ENCODE measurements at places on chromosomes 13 and 19. TPM values are rescaled to one million over a fixed set of nuclear protein-coding genes. Genes with fewer than 3 reads are reported as not detected.
A peak's percentile ranks its signal among the peaks of the same experiment; 100 is the strongest.

Gene HAUS5
- total RNA-seq: 45.8 TPM

Gene KPTN
- 10.1 TPM for total RNA-seq

Gene CGB3
- total RNA-seq: not detected

Gene ICAM5
- total RNA-seq: 3.8 TPM

Gene AZU1
- total RNA-seq: not detected

Gene SLC25A15
- 22.8 TPM for total RNA-seq

Gene PSG2
- total RNA-seq: not detected

DNA sequence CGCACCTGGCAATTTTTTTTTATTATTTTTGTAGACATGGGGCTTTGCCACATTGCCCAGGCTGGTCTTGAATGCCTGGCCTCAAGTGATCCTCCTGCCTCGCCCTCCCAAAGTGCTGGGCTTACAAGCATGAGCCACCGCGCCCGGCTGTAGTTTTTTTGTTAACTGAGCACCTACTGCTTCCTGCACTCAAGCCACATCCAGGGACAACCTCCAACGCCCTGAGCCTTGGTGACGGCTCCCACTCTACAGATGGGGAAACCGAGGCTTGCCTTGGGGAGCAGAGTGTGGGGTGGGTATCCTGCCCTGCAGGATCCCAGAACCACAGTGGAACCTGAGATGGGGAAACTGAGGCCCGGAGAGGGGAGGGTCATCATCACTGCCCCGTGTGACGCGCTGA is 3.0 kb downstream of the ELANE start:
- DNase-seq: no peak

DNA sequence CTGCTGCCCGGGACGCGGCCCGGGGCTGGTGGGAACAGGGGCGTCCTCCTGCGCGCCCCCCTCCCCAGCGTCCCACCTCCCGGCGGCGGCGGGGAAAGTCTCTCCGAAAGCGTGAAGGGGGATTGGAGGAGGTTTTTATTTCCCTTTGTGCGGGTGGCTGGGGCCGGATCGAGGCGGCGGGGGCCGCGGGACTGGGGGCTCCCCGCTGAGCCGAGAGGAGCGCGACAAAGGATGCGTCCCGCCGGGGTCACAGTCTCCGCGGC is 132 bp downstream of the SHD start:
- DNase-seq: no peak

- DNase-seq: no peak
Observed at GRCh38 chr19:2424686-2425621, 2.4 kb downstream of the TIMM13 start.

DNA sequence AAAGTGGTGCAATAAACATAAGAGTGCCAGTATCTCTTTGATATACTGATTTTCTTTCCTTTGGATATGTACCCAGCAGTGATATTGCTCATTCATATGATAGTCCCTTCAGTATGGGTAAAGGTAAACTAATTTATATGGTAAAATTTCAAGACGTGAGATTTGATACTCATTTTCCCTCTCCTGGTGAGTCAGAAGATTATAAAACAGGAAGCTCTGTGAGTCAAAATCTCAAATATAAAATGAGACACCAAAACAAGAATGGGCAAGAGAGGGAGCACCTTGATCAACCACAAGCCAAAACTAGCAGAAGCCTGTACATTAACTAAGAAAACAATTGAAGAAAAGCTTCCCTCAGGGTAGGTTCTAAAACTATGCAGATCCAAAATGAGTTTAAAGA is 216.3 kb downstream of the SLITRK6 start:
- no peak for DNase-seq

DNA sequence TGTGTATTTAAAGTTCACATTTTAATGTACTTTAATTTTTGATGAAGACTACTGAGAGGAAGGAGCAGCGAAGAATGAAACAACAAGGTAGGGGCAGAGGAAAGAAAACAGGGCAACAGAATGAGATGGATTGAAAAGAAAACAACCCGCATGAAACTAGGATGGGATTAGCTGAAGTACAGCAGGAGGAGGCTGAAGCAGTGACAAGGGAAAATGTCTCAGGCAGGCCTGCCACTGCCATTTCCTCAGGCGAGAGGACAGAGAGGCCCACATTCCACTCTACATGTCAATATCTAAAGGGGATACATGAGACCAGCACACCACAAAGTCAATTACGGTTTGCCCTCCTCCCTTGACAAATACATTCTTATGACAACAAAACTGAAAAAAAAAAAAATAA is 1703.2 kb downstream of the EFNB2 start:
- DNase-seq: no peak

DNA sequence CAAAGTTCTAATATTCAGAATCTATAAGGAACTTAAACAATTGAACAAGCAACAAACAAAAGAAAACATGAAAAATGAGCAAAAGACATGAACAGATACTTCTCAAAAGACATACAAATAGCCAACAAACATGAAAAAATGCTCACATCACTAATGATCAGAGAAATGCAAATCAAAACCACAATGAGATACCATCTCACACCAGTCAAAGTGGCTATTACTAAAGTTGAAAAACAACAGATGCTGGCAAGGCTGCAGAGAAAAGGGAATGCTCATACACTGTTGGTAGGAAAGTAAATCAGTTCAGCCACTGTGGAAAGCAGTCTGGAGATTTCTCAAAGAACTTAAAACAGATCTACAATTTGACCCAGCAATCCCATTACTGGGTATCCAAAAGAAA is 74.3 kb downstream of the CRYL1 start:
- peak; percentile 36 for DNase-seq

DNA sequence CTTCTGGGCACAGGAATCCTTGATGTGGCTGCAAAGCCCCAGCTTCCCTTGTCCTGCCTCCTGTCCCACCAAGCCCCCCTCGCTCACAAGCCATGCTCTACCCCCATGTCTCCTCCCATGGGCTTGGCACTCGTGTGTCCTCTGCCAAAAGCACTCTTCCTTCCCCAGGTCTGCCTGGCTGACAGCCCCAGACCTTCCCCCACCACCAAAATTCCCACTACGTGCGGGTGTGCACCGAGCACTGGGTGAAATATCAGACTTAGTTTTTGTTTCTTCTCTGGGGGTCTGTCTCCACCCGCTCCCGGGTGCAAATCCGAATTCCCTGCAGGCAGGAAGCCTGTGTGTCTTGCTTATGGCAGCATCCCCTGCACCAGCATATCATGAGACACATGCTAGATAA is 5.9 kb upstream of the VSTM2B start:
- DNase-seq: no peak

DNA sequence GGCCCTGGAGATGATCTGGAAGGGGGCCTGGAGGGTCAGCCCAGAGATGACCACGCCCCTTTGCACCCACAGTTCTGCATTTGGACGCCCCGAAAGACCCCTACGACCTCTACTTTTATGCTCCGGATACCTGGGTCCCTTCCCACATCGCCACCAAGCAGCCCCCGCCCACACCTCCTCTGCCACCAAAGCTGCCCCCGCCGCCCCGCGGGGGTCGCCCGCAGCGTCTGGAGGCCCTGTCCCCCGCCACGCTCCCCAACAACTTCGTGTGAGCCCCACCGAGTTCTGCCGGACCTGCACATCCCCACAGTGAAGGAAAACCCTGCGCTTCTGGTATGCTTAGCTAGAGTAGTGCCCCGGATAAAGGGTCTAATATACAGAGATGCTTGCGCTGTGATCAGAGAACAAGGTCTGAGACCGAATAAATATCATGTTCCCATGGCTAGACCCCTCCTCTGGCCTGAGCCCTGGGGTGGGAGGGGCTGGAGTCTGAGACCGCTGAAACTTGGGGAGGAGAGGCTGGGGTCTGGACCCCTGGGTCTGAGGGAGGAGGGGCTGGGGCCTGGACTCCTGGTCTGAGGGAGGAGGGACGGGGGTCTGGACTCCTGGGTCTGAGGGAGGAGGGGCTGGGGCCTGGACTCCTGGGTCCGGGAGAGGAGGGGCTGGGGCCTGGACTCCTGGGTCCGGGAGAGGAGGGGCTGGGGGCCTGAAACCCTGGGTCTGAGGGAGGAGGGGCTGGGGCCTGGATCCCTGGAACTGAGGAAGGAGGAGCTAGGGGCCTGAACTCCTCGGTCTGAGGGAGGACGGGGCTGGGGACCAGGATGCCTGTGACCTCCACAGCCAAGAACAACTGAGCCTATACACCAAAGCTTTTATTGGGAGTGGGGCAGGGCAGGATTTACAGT is 3.6 kb downstream of the GFY start:
- no peak for DNase-seq

GRCh38 chr13:63433546-63434150 is 2018.0 kb upstream of the PCDH20 start:
- no peak for DNase-seq

GRCh38 chr13:37715606-37716015 is 117.0 kb upstream of the POSTN start:
- no peak for DNase-seq

DNA sequence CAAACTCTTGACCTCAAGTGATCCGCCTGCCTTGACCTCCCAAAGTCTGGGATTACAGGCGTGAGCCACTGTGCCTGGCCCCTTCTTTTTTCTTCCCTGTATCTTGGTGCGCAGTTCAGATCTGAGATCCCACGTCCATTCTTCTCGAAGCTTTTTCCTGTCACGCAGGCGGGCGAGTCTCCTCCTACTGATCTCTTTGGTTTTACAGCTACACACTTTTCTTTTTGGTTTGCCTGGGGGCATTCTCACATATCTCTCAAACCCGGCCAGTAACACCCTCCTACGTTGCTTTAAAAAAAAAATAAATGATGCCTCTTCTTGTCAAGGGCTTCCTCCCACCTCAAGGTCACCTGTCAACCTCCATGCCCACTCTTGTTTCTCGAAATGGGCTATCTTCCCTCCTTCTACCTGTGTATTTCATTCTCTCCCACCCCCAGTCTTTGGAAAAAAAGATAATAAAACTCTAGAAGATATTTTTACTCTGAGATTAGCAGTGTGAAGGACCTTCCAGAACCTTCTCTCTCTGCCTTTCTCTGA is 12.1 kb downstream of the TMPRSS9 start:
- no peak for DNase-seq

- no peak for DNase-seq
Observed at GRCh38 chr13:106626473-106626872, 58.5 kb upstream of the ARGLU1 start.

- peak; percentile 17 for DNase-seq
Observed at GRCh38 chr13:45658586-45659235, 43.2 kb upstream of the ERICH6B start.

DNA sequence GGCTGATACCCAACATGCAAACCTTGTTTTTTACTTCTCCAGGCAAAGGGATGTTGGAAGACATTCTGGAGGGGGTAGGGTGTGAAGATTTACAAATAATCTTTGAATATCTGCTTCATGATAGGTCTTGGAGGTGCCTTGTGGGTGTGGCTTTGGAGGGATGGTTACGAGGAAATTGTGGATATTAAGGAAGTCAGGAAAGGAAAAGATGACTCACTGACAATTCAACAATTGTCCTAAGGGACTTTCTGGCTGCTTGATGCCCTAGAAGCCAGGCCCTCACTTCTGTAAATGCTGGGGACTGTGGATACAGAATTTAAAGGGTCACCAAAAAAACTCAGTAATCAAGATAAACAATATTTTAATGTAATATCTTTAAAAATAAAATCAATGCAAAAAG is 37.4 kb upstream of the ZNF527 start:
- DNase-seq: no peak

- no peak for DNase-seq
Observed at GRCh38 chr13:58630794-58631193, 999.2 kb downstream of the PCDH17 start.

DNA sequence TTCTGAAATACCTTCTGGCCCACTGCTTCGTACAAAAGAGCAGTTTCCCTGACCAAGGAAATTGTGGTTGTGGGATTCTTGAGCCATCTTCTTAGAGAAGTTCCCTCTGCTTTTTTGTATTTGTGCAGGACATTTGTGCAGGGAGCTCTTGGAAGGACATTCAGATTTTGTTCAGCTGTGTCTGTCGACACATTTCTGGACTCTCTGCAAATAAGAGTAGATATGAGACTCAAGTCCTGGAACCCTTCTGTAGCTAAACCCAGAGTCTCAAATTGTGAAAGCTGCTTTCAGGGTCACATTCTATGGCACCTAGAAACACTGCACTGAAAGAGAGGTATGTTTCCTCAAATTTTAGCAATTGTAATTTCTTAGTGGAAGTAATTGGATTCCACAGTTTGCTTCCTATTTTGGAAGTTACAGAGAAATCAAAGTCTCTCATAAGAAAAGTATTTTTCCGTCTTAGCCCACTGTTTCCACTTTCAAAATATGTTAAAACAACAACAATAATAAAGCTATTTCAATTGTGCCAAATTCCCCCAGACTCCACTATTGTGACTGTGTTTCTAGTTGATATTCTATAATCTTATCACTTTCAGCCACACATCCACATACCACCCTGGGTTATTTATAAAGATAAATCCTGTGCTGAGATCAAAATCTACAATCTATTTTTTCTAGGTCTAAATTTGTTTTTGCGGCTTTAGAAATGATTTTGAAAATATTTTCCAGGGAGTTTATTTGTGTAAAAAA is 224.0 kb downstream of the COG6 start:
- no peak for DNase-seq

DNA sequence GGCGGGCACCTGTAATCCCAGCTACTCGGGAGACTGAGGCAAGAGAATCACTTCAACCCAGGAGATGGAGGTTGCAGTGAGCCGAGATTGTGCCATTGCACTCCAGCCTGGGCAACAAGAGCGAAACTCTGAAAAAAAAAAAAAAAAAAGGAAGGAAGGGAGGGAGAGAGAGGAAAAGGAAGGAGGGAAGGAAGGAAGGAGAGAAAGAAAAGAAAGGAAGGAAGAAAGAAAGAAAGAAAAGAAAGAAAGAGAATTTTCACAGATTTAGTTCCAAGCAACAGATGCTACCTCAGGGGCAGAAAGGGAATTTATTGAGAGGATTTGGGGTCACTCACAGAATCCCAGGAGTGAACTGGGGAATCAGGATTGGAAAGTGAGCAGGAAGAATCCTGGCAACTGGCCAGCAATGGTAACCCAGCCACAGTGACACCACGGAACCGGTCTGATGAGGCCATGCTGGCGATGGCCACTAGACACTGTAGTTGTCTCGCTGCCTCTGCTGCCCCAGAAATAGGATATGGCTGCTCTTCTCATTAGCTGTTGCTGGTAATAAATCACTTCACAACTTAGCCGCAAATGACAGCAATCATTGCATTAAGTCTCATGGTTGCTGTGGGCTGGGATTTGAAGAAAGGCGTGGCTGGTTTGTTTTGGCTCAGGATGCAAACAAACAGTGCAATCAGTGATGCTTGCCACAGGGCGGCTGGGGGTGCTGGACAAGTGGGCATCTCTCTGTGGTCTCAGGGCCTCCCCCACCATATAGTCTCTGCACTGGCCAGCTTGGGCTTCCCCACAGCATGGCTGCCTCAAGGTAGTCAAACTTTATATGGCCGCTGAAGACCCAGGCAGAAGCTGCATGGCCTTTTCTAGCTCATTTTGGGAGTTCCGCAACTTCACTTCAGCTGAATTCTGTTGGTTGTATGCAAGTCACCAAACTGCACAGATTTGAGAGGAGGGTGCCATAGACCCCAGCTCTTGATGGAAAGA is 5.2 kb upstream of the BCAM start:
- DNase-seq: no peak

GRCh38 chr13:41788552-41788951 is 172.4 kb downstream of the VWA8 start:
- DNase-seq: no peak

DNA sequence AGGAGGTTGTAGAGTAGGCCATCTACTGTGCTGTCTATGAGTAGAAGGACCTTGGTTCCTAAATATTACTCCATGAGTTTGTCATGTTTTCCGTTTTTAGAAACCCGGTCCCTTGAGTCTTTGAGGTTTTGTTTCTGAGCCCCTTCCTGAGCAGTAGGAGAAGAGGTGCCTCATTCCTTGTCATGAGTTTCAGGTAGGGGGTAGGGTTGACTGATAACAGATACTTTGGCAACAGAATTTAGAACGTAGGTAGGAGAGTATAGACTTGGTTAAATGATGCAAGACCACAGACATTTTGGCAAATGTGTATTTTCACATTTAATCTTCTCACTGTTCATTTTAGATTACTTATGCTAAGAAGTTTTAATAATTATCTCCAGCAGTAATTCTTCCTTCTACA is 24.6 kb downstream of the LMO7 start:
- DNase-seq: no peak

Measured in activated CD4-positive, alpha-beta T cell treated with anti-CD3 and anti-CD28 coated beads, Interleukin-2, amount 10 ng/mL, durations not matched to agents 24 days and 14 days (primary cell).